Smooth muscle cell of bladder (primary cell): ENCODE measurements at places on chromosomes 5 and 9. TPM values are rescaled to one million over a fixed set of nuclear protein-coding genes. Genes with fewer than 3 reads are reported as not detected.

TMEM232 gene
- total RNA-seq: 2.8 and 3.4 TPM in 2 replicates

BARHL1 gene
- total RNA-seq: not detected in 2 replicates

PRDM9 gene
- total RNA-seq: not detected in 2 replicates

DMRT2 gene
- total RNA-seq: under 0.01 and 0.09 TPM in 2 replicates

IARS1 gene
- 445 and 751 TPM in 2 replicates for total RNA-seq

CBY3 gene
- total RNA-seq: not detected in 2 replicates

CSF2 gene
- 0.18 TPM in 1 of 2 replicates, not detected in the other for total RNA-seq

FAM219A gene
- 3.7 and 6.9 TPM in 2 replicates for total RNA-seq

UGT3A1 gene
- total RNA-seq: not detected in 2 replicates

PCDHGA2 gene
- total RNA-seq: 2.7 and 2.8 TPM in 2 replicates

F12 gene
- total RNA-seq: 0.18 and 0.28 TPM in 2 replicates

NME5 gene
- 1.6 and 2.1 TPM in 2 replicates for total RNA-seq

ALDOB gene
- 0.09 TPM in 1 of 2 replicates, not detected in the other for total RNA-seq

RPL35 gene
- total RNA-seq: 3,147 and 3,152 TPM in 2 replicates
